ENCODE measurements at places on chromosomes 4 and X.

GRCh38 chr4:58807843-58808615 lies 1697.8 kb upstream of the IGFBP7 start:
- no peak for DNase-seq

- DNase-seq, result no peak
Measured at GRCh38 chrX:9807355-9808182, 21.3 kb downstream of the SHROOM2 start.

- no peak for DNase-seq
Measured at GRCh38 chr4:794900-795725, 30.8 kb downstream of the CPLX1 start.

GRCh38 chr4:140426610-140427105 lies 790 bp downstream of the CLGN start:
- DNase-seq, result peak; percentile 79

DNA sequence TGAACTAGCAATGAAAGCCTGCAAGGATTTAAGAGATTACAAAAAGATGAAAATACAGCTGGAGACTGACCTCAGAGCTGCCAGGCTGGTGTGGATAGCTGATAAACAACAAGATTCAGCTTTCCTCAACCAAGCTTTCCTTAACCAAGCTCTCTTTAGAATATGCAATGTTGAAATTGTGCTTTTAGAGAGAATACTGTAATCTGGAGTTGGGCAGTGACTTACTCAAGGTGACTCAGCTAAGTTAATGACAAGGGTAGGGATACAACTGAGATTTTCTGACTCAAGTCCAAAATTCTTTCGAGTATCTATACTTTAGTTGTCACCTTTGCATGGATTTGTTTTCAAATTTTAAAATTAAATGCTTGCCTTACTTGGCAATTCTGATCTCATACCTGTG lies 98.0 kb downstream of the AMMECR1 start:
- no peak for DNase-seq

- no peak for DNase-seq
Measured at GRCh38 chrX:25300994-25301393, 285.2 kb upstream of the ARX start.

DNA sequence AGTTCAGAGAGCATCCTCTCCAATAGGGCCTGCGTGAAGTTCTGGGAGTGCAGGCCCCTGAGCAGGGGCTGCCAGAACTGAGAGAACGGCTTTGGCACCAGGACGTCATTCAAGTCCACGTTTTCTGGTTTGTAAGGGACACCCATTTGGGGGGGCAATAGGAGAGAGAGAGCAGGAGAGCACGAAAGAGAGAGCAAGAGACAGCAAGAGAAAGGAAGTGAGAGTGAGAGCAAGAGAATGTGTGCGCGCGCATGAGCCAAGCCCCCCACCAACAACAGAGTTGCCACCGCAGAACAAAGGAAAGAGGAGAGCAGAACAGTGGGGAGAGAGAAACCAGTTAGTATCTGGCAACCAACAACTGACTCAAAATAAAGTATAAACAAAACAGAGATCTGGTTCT lies 10.4 kb downstream of the LAS1L start:
- DNase-seq, result no peak

DNA sequence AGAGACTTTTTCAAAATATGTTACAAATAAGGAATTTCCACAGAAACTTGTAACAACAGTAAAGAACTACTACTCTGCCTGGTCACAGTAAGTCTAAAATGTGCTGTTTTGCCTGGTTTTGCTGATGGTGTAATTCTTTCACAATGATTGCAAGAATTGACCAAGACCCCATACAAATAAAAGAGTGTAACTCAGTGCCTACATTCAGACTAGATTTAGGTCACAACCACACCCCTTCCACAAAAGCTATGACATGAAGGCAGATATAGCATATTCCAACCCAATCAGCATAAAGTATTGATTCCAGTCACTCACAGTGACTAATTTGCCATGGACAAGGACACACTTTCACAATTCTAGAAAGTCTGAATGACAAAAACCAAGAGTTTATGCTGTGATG lies 53.7 kb upstream of the TMPRSS11F start:
- DNase-seq, result peak; percentile 57

DNA sequence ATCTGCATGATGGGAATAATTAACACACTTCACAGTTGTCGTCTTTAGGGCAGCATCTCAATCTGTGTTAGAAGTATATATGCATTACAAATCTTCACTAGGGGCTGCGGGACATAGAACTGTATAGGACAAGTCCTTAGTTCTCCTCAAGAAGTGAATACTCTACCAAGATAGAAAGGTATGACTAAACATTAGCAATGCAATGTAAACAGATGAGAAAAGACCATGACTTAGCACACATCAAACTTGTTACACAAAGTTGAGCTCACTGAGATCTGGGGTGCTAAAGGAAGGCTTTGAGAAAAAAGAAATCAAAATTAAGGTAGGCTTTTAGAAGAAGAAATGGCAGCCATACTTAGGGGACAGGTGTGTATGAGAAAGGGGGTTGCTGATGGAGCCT lies 182.1 kb upstream of the MAP3K15 start:
- DNase-seq, result no peak

GRCh38 chrX:101191217-101191750 lies 28.3 kb upstream of the DRP2 start:
- DNase-seq, result peak; percentile 9

- DNase-seq, result no peak
Measured at GRCh38 chr4:2258091-2259035, 3.5 kb downstream of the MXD4 start.

DNA sequence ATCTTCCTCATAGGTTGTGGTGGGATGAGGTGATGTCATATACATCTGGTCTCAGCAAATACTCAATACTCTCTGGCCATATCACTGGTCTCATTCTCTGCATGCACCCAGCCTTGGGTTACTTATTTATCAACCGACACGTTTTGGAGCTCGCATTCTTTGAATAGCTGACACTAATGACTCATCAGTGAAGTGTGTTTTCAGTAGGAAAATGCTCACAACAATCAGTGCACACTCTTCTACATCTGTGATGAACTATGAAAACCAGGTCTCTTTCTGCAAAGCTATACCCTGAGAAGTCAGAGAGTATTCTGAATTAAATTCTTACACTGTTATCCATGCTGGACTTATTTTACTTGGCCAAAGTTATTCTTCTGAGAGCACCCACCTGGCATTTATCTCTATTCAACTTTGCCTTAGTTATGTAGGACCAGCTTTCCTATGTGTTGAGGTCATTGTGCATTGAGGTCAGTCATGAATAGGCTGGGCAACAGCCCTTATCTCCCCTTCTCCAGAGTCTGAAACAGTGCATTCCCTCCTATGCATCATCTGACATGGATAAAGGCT lies 58.7 kb upstream of the DHX15 start:
- no peak for DNase-seq

Measured in suppressor macrophage treated with lipopolysaccharide for 1 hour (primary cell).